ENCODE measurements at places on chromosomes 11 and 22. TPM values are rescaled to one million over a fixed set of nuclear protein-coding genes. Genes with fewer than 3 reads are reported as not detected.

DNA sequence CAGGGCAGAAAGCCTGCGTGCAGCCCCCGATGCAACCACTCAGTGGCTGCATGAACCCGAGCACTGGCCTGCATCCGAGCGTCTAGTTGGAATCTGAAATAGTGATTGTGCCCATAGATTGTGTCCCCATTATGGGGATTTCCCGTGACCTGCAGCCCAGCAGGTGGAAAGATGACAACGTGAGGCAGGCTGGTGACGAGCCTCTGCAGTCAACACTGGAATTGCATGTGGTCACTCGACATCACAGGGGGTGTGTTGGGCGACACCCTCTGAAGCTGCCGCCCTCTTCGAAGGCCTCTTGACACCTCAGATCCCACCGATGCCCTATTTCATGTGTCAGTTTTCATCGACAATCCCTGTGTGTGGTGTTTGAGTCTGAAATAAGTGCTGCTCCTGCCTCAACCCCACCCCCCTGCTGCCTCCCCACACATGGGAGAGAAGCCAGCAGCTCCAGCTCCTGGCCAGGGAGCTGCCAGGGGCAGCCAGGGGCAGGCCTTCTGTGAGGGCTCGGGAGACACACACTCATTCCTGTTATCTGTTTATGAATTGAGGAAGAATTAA is 172.0 kb upstream of the B3GAT1 start:
- peak; percentile 46 for DNase-seq

GRCh38 chr11:60512651-60513225 is 2.5 kb upstream of the MS4A13 start:
- DNase-seq: no peak

DNA sequence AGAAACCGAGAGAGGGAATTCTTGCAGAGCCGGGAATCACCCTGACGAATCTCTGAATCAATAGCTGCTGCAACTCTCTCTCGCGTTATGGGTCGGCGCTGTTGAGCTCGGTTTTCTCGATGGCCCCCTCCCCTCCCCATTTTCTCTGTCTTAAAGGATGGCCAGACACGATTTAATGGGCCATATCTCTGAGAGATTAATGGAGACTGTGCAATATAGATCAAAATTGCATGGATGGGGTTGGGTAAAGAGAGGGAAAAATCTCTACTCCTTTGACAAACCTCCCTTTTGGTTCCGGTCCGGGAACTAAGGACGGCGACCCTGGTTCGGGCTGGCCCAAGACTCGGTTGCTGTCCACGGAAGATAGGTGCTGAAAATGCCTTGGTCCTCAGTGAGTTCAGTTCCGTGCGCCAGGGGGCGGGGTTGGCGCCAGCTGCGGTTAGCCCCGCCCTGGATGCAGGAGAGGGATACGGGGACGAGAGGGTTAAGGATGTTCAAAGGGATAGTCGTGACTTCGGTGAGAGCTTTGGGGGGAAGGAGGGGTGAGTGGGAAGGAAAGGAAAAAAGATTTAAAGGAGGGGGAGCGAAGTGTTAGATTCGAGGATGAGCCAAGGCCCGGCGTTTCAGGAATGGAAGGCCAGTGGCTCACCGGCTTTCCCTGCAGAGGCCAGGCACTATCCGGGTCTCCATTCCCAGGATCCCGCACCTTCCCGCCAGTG is 103.6 kb upstream of the HSD17B12 start:
- no peak for DNase-seq

DNA sequence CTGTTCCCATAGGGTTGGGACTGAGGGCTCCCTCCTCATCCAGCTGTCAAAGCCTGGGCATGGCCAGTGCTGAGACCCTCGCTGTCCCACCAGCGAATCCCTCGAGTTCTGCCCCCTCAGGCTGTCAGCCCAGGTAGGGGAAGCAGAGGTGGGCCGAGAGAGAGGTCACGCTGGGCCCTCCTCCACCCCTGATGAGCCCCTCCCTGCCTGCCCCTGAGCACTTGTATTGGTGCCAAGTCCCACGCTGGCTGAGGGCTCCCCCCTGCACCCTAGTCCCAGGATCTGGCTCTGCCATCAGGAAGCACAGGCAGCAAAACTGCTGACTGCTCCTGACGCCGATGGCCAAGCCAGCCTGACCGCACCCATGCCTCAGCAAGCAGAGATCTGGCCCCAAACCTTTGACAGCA is 3.3 kb downstream of the PRR33 start:
- no peak for DNase-seq

- no peak for DNase-seq
Observed at GRCh38 chr11:37612146-37612545, 1014.1 kb upstream of the RAG2 start.

DNA sequence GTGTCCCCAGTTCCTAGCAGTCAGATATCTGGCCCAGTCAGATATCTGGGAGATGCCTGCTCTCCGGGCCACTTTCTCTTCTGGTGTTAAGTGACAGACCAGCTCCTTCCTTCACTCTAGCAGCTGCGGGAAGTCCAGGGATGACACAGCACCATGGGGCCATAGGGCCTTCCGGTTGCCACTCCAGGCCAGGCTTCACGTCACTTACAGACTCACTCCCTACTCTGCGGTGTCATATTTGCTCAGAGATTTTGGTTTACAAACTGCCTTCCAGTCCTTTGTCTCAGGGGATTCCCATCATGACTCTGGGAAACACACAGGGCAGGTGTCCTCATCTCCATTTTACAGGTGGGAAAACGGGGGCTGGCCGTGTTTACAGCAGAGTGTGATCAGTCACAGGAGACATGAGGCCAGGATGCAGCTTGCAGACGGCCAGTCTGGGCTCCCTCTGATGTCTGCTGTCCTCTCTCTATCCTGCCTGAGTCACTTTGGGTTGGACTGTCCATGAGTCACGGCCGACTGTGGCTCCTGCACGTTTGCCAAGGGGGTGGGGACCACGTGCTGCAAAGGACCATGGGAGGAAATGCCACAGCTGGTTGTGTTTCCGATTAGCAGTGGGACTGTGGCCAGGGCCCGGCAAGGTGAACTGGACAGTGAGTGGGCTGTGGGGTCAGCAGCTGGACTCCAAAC is 8.2 kb upstream of the TBC1D22A start:
- DNase-seq: peak; percentile 99

DNA sequence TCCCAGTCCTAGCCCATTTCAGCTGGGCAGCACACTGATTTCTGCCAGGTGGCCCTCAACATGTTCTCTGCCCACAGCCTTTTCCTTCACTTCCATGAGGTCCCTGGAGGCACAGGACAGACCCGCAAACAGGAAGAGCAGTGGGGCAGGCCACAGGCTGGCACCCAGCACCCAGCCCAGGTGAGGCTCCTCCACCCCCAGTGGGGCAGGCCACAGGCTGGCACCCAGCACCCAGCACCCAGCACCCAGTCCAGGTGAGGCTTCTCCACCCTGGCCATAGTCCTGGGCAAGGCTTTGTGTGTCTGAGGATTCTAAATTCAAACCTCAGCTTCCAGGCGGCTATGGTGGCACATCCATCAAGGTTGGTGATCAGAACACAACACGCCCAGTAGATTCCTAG is 1413.0 kb downstream of the BRD1 start:
- no peak for DNase-seq

DNA sequence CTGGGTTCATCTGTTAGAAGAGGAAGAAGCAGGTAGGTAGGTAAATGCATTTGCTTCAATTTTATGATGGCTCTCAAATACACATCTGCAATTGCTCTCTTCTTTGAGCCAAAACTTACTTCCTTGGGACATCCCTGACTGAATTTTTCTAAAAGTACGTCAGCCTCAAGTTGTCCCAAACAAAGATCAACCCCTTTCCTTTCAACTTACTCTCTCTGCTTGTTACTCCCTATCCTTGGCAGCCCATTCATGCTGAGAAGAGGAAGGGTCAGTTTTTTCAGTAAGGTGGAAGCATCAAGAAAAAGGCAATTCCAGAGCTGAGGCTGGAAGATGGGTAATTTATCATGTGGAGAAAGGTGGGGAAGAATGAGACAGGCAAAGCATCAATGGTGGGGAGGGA is 111.2 kb downstream of the LRRC32 start:
- no peak for DNase-seq

DNA sequence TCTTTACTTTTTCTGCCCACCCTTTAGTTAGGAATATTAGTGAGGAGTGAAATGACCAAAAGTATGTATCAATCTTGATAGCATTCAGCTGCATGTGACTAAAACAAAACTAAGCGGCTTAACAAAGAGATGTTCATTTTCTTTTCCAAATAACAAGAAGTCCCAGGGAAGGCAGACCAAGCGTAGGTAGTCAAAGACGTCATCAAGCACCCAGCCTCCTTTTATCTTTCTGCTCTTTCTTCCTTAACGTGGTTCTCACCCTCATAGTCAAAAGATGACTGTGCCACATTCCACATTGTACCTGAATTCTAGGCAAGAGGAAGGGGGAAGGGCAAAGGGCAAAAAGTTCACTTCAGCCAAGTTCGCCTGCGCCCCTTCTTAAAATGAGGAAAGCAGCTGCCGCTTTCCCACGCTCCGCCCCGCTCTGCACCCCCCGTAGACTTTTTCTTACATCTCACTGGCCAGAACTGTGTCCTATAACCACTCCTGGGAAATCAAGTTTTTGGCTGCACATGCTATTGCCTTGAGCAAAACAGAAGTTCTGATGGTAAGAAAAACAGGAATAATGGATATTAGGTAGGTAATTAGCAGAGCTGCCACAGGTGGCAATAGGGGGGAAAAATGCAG is 14.6 kb upstream of the PGM2L1 start:
- DNase-seq: no peak

- DNase-seq: no peak
Observed at GRCh38 chr11:61460474-61460881, 30.6 kb downstream of the SDHAF2 start.

DNA sequence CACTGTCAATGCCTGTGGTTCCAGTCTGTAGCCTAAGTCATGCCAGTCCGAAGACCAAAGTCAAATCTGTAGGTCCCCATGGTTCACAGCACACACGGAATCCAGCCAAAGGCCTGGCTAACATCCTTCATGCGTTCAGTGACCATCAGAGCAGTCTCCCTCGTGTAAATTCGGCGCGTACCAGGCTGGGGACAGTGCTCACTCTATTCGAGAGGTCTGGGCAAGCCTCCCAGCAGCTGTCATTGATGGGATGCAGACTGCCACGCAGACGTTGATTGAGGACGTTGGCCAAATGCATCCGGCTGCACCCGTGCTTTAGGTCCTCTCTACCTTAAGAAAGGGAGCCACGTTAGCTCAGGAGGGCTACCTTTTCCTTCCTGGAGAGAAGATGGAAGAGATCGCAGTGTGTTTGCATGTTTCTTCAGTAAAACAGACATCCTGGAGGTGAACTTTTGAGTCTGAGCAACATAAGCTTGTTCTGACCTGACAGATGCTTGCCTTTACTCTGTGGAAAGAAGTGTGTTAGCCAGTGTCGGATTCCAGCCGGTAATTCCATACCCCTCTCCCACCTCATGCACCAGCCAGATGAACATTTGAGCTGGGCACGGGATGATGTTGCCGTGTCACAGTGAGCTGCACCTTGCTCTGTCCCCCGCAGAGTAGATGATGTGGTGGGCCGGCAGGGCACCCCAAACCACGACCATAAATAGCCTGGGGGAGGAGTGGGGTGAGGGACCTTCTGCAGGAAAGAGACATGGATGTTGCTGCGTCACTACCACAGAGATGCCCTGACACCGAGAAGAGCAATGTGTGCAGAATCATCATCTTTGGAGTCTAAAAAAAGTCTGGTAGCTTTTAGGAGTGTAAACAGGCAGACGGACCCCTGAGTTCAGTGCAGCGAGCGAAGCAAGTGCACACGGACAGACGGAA is 12.2 kb downstream of the CTTN start:
- DNase-seq: no peak

- no peak for DNase-seq
Observed at GRCh38 chr22:19038728-19039447, 83.3 kb downstream of the DGCR2 start.

SNX32 gene
- 0.20 TPM for total RNA-seq

TSSK2 gene
- total RNA-seq: not detected

DBX1 gene
- not detected for total RNA-seq

PATE2 gene
- total RNA-seq: not detected

PNPLA5 gene
- not detected for total RNA-seq

PDGFB gene
- total RNA-seq: 21.9 TPM

DAGLA gene
- total RNA-seq: 5.7 TPM

SYT8 gene
- total RNA-seq: not detected

GLYAT gene
- not detected for total RNA-seq
